Left colon (tissue), 2 donors: ENCODE measurements at places on chromosomes 4 and X. TPM values are rescaled to one million over a fixed set of nuclear protein-coding genes. Genes with fewer than 3 reads are reported as not detected.

- peak; percentile 7 for DNase-seq
Measured at GRCh38 chr4:8675383-8675782, 82.8 kb downstream of the CPZ start.

DNA sequence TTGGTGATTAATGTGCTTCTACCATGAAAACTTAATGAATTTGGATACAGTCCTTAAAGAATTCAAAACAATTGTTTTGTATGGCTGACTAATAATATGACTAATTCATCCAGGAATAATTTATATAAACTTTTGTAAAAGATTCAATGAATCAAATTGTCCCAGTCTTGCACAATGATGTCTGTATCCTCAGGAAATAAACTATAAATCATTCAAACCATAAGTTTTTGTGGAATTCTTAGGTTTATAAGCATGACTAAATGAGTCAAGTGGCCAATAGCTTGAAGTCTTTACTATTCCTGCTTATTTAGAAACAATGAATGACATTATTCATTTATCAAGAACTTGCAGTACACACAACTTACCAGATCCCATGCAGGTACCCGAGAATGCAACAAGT lies 935.0 kb upstream of the INTU start:
- no peak for DNase-seq

GRCh38 chr4:138005486-138005885 lies 236.7 kb downstream of the SLC7A11 start:
- no peak for DNase-seq

Gene AFM
- not detected for total RNA-seq

Gene FAM241A
- 1.8 TPM for total RNA-seq

Gene HPGD
- total RNA-seq: 205 TPM
